ENCODE measurements at places on chromosomes 5 and 9. TPM values are rescaled to one million over a fixed set of nuclear protein-coding genes. Genes with fewer than 3 reads are reported as not detected.

DNA sequence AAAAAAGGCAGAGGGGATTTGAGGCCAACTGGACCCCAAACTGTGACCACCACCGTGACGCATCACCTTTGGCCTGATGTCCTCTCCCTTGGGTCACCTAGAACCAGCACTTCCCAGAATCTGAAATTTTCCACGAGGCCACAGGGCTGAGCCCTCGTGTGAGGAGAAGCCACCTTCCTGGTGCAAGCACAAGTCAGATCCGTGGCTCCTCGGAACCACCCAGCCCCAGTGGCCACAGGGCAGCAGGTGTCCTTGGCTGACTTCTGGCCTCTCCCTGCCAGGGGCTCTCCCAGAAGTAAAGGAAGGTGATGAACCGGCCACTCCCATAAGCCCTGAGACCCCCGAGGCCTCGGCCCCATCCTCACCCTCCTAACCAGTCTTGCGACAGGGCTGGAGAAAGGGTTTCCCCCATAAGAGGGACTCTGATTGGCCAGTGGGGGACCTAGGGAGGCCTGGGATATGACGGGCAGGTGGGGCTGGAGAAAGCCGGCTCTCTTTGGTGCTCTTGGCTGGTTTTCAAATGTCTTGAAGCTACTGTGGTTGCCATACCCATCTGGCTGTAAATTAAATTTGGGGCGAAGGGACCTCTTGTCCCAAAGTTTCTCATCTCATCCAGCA lies 20.9 kb upstream of the HMCN2 start:
- no peak for DNase-seq

DNA sequence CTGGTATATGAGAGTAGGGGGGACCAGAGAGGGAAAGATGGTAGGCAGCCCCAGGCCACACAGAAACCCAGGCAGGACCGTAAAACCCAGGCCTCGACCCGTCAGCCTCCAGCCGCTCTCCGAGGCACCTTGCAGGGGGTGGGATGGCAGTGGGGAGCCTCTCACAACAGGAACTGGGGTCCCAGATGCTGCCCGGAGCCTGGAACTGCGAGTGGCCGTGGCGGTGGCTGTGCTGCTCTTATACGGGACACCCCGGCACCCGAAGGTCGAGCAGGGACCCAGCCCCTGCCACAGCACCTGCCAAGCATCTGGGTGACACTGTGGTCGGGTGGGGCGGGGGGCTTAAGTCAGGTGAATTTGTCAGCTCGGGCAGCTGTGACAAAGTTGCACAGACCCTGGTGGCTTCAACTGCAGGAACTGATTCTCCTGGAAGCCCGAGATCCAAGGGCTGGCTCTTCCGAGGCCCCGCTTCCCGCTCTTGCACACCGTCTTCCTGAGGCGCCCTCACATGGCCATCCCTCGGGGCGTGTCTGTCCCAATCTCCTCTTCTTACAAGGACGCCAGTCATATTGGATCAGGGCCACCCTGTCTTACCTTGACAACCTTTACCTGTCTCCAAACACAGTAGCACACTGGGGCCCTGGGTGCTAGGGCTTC lies 47.6 kb upstream of the EGFL7 start:
- peak; percentile 55 for DNase-seq

WDR38 gene
- total RNA-seq: not detected

PRLR gene
- total RNA-seq: 0.36 TPM

GRCh38 chr5:180071531-180072255 lies at the start of gene RNF130:
Gene RNF130, minus strand, starts transcription at chr5:180071759. Its CDS starts 57 bp downstream, at chr5:180071702.
- peak; percentile 82 for DNase-seq

GRCh38 chr9:2220036-2220435 lies 204.9 kb downstream of the SMARCA2 start:
- DNase-seq: no peak

GRCh38 chr9:110334183-110334582 lies 3.5 kb downstream of the TXNDC8 start:
- no peak for DNase-seq

PCDHGA6 gene
- 1.9 TPM for total RNA-seq

DNA sequence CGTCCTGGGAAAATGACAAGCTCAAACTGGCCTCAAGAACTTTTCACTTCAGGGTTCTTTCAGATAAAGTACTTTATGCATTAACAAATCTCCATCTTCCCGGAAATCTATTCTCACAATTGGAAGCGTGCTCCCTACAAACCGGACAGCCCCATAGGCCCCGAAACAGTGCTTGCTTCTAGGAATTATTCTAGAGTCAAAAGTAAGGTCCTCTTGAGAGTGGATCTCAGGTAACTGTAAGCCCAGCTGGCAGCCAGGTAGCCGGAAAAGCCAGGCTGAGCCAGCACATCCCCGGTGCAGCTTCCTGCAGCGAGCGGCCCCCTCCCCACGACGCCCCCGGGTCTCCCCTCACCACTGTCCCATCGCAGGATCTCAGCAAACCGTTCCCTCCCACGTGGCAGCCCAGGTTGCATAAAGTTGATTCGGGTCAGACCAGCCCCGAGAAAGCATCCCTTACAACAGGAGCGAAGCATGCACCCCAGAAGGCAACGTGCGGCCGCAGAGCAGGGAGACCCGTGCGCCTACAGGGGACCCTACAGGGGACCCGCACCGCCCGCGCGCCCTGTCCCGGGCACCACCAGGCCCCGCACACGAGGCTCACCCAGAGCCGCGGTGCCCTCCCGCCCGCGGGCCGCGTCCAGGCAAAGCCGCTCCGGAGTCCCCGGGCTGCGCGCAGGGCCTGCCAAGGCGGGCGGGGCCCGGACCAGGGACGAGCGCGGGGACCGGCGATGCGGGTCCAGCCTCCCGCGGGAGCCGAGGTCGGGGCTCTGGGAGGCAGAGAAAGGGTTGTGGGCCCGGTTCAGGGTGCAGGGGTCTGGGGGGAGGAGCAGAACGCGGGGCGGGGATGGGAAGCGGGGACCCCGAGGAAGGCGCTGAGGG lies 920 bp downstream of the LPCAT1 start:
- no peak for DNase-seq

GRCh38 chr9:109856785-109857184 lies 76.8 kb downstream of the PALM2AKAP2 start:
- DNase-seq: no peak

EQTN gene
- not detected for total RNA-seq

PCDHB3 gene
- 19.9 TPM for total RNA-seq

PCSK1 gene
- total RNA-seq: 0.02 TPM

AJM1 gene
- total RNA-seq: 1.8 TPM

FAM153A gene
- total RNA-seq: not detected

DNA sequence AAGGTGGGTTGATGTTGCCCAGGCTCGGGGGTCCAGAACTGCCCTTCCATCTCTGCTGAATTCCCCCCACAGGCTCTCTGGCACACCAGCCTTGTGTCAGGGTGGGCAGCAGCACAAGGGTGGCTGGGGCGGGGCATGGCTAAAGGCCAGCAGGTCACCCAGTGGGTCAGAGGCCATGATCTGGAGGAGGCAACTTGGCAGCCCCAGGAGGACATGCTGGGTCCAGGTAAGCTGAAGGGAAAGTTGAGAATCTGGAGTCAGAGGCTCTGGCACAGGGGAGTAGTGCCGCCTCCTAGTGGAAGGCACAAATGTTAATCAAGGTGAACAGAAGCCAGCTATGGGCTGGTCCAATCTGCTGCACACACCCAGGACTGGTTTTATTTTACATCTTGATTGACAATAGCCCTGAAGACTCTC lies 6.2 kb downstream of the TMEM8B start:
- DNase-seq: no peak

GRCh38 chr9:99348289-99348688 lies 126.2 kb downstream of the SEC61B start:
- DNase-seq: no peak

DNA sequence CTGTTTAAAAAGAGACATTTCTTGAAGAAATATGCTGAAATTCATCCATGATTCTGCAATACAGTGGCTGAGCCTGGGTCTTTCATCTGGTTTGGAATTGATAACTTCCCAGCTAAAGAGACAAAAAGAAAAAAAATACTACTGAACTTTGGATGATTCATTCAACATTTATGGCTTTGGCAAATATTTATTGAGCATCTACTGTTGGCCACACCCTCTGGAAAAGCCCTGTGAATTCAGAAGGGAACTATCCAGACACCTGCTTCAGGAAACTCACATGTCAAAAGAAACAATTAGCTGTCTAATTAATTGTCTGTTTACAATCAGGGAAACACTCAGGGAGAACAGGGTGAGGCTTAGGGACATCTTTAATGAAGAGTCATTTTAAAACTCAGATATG lies 17.8 kb upstream of the ZNF622 start:
- peak; percentile 5 for DNase-seq

DNA sequence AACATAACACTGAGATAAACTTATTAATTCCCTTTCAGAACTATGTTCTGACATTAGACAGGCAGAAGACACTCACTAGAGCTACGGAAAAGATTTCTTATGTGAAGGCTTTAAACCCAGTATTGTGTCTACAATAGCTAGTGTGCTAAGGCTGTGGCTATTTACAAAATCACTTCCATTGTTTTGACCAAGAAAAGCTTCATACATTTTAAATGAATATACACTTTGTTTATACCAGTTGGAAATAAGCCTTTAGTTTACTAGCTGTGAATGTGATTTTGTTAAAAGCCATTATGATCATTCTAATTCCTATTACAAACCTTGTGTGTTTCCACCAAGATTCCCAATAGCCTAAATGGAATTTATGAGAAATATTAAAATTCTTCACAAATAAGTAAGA lies 83.0 kb downstream of the AGTPBP1 start:
- no peak for DNase-seq

ZNF354B gene
- 8.8 TPM for total RNA-seq

SCGB3A2 gene
- not detected for total RNA-seq

PAEP gene
- total RNA-seq: not detected

NUP214 gene
- 16.2 TPM for total RNA-seq

DNA sequence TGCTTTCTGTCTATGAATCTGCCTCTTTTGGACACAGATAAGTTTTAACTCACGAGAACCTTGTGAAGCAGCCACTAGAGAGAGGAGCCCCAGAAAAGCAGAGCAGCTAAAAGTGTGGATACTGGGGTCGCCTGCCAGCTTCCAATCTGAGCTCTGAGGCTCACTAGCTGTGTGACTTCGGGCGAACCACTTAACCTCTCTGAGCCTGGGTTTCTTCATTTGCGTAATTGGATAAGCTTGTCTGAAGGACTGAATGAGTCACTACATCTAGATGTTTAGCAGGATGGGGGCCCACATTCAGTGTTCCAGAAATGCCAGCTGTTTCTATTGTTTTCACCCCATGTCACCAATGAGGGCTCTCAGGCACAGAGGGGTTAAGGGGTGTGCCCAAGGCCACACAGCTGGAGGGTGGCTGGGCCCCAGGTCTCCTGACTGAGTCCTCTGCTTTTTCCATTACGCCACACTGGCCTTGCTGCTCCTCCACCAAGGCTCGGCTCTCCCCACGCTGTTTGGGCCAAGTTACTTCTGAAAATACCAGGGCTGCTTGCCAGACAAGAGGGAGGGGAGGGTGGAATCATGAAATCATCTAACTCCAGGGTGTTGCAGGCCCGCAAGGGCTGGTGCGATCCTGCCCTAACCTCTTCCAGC lies 36.2 kb downstream of the SH3PXD2B start:
- peak; percentile 60 for DNase-seq

PCDHGB5 gene
- 0.10 TPM for total RNA-seq

GRCh38 chr5:154223320-154223719 lies 32.8 kb downstream of the GALNT10 start:
- DNase-seq: no peak

- DNase-seq: peak; percentile 40
These were observed 928 bp downstream of the MCTP1 start for GRCh38 chr5:95283761-95284571.

DNA sequence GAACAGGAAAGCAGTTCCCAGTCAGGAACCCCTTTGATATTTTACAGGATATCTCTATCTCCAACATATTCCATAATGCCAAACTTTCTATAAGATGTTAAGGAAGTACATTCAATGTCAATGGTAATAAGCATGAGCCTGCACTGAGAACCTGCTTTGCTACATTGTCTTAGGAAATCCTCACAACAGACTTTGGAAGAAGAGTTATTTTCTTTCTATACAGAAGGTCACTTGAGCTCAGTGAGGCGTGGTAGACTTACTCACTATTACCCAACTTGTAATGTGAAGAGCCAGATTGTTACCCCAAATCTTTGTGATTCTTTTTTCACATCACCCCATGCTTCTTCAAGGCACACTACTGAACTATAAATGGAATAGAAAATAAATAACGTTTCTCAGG lies 435.9 kb downstream of the DNAH5 start:
- no peak for DNase-seq

STXBP1 gene
- 63.2 TPM for total RNA-seq

CHSY3 gene
- 2.4 TPM for total RNA-seq

- peak; percentile 49 for DNase-seq
These were observed 724 bp downstream of the MACROH2A1 start for GRCh38 chr5:135398160-135398854.

DNA sequence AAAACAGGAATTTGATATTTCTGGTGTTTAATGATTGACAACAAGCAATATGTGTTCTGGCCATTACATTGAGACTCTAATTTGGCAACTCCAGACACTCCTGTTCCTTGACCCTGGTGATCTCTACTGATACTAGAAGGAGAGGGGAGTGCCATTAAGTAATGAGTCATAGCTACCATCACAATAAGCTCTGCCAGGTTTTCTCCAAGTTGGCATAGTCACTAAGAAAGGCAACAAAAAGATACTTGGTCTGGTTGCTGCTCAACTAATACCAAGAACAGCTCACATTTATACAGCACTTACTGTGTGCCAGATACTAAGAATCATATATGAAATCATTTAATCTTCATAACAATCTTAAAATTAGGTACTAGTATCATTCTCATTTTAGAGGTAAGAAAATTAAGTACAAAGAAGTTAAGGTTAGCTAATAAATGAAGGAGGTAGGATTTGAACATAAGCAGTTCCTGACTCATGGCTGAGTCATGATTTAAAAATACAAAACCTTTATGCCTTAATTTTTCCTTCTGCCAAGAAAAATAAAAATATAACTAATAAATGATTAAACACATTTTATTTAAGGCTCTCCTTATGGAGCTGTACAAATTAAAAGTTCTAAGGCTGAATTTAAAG lies 19.9 kb upstream of the PRXL2C start:
- peak; percentile 95 for DNase-seq

DNA sequence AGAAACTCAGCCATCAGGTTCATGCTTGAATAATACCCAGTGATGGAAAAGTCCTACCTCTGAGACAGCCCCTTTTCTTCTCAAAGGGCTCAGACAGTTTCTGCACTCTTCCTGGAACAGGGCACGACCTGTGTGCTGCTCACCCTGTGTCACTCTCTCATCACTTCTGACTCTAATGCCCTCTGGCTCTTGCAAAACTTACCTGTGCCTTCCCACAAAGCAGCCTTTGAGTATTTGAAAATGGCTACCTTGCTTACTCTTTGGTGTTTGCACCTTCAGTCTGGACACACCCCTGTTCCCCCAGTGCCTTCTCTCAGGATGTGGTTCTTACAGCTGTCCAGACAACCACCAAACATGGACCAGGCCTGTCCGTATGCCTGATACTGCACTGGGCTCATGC lies 171.4 kb downstream of the GRIA1 start:
- DNase-seq: no peak

GRCh38 chr5:135034963-135035677 lies 1.1 kb upstream of the PITX1 start:
- DNase-seq: no peak

DNA sequence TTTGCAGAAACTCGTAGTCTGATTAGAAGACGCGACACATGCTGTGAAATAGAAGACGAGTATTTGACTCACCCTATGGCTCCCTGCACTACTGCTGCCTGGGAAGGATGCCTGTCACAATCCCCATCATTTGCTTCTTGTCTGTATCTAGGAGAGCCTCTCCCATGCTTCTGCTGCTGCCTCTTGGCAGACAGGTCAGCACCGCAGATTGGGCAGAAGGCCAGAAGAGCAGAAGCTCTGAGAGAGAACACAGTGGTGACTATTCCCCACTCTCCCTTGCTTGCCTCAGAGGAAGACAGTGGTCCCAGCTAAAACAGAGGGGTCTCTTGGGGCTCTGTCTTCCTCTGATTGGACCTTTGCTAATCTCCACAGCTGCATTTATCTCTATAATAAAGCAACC lies 84.0 kb upstream of the SMIM32 start:
- DNase-seq: no peak

NCS1 gene
- total RNA-seq: 42.6 TPM
